ENCODE measurements at places on chromosomes 4 and X. TPM values are rescaled to one million over a fixed set of nuclear protein-coding genes. Genes with fewer than 3 reads are reported as not detected.

Gene PPP4R3C
- total RNA-seq: not detected

DNA sequence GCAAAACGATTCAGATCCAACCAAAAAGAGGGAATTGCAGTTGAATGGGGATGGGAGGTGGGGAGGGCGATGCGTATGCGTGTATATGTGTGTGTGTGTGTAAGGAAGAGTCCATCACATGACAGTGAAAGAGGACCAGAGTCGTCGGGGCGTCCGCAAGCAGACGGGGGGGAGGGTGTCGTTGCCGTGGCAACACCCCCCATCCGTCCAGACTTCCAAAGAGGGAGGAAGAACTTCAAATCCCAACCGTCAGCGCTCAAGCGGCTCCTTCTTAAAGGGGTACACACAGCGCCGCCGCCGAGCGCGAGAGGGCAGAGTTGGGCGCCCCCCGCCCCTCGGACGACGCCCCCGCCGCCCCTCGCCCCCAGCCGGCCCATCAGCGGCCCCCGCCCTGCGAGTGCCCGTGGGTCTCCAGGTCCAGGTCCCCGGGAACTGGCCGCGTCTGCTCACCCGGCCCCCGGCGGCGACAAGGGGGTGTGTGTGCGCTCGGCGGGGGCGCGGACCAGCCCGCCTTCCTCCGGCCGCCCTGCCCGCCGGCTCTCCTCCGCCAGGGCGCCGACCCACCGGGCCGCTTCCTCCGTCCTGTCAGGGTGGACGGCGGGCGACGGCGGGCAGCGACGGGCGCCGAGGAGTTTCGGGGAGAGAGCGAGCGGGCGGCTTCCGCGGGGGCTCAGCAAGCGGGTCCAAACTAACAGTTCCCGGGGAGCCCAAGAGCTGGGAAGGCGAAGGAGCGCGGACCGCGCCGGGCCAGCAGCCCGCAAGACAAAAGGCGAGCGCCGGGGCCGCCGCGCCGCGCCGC is 685 bp downstream of the LCORL start:
- H3K27me3 ChIP-seq: no peaks in the 10 kb centered on the region
- H3K4me3 ChIP-seq: peak overlapping the region; percentile 71
- DNase-seq: peak; percentile 91
- H3K36me3 ChIP-seq: no peaks in the 10 kb centered on the region
- H3K27ac ChIP-seq: peak overlapping the region; percentile 92

- no peak for DNase-seq
- no peak overlapping the region for H3K4me3 ChIP-seq
- no peaks in the 10 kb centered on the region for H3K36me3 ChIP-seq
Measured at GRCh38 chrX:131392666-131393065, 103.6 kb upstream of the IGSF1 start.

DNA sequence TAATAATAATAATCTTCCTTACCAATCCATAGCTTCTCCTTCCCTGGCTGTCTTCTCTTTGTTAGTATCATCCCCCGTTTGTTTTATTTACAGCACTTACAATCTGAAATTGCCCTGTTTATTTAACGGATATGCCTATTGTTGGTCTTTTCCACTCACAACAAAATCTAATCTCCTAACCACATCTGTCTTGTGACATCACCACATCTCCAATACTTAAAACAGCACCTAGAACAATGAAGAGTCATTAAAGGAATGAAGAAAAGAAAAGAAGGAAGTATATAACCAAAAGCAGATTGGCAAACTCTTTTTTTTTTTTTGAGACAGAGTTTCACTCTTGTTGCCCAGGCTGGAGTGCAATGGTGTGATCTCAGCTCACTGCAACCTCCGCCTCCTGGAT is 38.7 kb upstream of the JADE1 start:
- no peak for DNase-seq
- no peaks in the 10 kb centered on the region for H3K4me1 ChIP-seq
- no peaks in the 10 kb centered on the region for H3K27me3 ChIP-seq
- no peak overlapping the region for H3K4me3 ChIP-seq
- no peak overlapping the region for H3K27ac ChIP-seq
- H3K36me3 ChIP-seq: no peaks in the 10 kb centered on the region

DNA sequence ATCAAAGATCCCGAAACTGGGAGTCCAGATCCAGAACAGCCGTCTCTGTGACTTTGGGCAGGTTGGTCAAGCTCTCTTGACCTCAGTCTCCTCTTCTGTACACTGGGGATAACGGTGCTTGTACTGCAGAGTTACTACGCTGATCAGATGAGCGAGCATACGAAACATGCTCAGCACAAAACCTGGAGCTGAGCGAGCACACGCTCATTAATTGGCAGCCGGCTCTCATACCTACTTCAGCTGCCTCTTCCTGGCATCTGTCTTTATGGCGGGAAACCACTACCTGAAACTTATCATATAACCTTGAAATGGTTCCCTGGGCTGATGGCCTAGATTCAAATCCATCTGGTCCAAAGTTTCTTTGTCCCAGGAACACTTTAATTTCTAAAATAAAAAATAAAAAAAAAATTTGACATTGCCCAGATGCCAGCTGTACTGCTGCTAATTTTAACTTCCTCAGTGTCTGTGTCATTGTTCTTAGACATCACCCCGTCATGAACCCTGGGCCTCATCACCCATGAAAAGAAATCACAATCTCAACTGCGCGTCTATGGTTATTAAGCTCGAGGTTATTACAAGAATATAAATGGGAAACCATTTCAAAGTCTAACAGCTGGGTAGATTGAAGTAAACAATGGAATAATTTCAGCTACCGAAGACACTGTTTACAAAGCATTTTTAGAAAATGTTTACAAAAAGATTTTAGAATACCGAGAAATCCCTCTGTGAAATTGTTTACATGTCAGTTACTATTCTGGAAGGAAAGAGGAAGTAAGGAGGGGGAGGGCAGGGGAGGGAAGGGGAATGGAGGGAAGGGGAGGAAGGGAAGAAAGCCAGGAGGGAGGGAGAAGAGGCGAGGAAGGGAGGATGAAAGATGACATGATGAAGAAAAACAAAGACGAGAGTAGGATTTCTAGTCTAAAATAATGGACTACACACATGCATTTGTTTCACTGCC is 49.0 kb downstream of the CRMP1 start:
- peak overlapping the region; percentile 6 for H3K27ac ChIP-seq
- no peaks in the 10 kb centered on the region for H3K27me3 ChIP-seq
- peaks cover 10% of the 10 kb centered on the region for H3K4me1 ChIP-seq
- no peaks in the 10 kb centered on the region for H3K36me3 ChIP-seq
- no peak for DNase-seq
- no peak overlapping the region for H3K4me3 ChIP-seq

GRCh38 chr4:6884341-6884870 is 25.2 kb upstream of the TBC1D14 start:
- no peak for DNase-seq
- H3K4me3 ChIP-seq: no peak overlapping the region
- no peaks in the 10 kb centered on the region for H3K27me3 ChIP-seq
- peaks cover 5% of the 10 kb centered on the region for H3K4me1 ChIP-seq
- H3K36me3 ChIP-seq: peaks cover 48% of the 10 kb centered on the region

GRCh38 chr4:120065974-120066516 is 603 bp downstream of the MAD2L1 start:
- DNase-seq: peak; percentile 74
- peak overlapping the region; percentile 87 for H3K4me3 ChIP-seq
- H3K4me1 ChIP-seq: peaks cover 5% of the 10 kb centered on the region
- no peaks in the 10 kb centered on the region for H3K36me3 ChIP-seq

Data from stomach (tissue), 19 donors.